Activated T-cell treated with anti-CD3 and anti-CD28 coated beads, Interleukin-2, amount 50 U/mL, for 72 hours (primary cell): ENCODE measurements at places on chromosomes 7 and 10. TPM values are rescaled to one million over a fixed set of nuclear protein-coding genes. Genes with fewer than 3 reads are reported as not detected.

Gene CALCR
- total RNA-seq, result not detected

Gene SYT15B
- total RNA-seq, result not detected

Gene LRRC18
- total RNA-seq, result not detected

Gene GALNT17
- not detected for total RNA-seq

DNA sequence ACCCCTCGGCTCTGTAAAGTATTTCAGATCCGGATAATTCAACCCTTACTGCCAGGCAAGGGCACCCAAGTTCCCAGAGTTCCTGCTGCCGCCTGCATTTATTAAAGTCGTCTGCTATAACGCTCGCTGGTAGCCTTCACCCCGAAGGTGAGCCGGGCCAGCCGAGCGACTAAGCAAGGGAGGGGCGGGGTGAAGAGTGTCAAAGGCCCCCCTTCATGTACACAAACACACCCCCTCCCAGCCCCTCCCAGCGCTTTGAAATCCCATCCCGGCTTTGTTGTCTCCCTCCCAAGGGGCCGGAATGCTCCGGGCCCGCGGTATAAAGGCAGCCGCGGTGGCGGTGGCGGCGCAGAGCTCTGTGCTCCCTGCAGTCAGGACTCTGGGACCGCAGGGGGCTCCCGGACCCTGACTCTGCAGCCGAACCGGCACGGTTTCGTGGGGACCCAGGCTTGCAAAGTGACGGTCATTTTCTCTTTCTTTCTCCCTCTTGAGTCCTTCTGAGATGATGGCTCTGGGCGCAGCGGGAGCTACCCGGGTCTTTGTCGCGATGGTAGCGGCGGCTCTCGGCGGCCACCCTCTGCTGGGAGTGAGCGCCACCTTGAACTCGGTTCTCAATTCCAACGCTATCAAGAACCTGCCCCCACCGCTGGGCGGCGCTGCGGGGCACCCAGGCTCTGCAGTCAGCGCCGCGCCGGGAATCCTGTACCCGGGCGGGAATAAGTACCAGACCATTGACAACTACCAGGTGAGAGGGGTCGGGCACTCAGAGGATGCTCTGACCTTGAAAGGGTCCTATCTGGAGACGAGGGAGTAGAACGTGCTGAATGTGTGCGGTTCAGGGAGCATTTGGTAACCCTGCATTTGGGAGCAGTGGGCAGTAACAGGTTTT lies at the start of gene DKK1:
Gene DKK1 (plus strand): TSS at position 349 of the 889 bp plus-strand sequence. CDS start 154 bp downstream, at position 503.
- H3K27ac ChIP-seq, result no peak within 1 kb of the TSS
- peak within 1 kb of the TSS; percentile 75 for H3K4me3 ChIP-seq
- H3K27me3 ChIP-seq, result peaks cover 52% of the 10 kb centered on the region
- H3K36me3 ChIP-seq, result peaks cover 5% of the 10 kb centered on the region
- peaks cover 17% of the 10 kb centered on the region for H3K4me1 ChIP-seq

DNA sequence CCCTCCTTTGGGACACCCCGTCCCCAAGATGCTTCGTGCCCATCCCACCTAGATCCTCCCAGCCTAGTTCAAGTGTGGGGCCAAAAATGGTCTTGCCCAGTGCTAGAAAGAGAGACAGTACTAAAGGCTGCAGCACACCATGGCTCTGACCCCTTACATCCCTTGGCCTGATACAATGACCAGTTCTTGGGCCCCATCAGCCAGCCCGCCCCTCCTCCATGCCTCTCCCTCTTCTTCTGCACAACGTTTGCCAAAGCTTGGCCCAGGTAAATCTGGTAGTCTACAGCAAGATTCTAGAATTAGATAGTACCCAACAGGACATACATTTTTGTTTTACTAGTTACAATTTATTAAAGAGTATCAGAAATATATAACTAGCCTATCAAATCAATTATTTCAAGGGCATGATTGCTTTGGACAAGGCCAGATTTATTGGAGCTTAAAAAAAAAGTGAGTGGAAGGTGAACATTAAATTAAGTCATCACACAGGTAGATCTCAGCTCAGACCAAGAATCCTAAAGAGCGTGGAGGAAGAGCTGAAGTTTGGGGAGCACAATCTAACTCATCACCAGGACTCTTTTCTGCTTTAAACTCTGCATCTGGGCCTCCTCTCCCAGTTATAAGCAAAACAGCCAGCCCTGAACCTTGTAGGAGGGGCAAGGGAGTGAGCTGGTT lies 69.8 kb downstream of the ZMIZ1 start:
- H3K36me3 ChIP-seq, result no peaks in the 10 kb centered on the region
- no peak overlapping the region for H3K4me3 ChIP-seq
- peaks cover 38% of the 10 kb centered on the region for H3K4me1 ChIP-seq
- no peak for DNase-seq

GRCh38 chr7:78562191-78562590 lies 763.6 kb downstream of the PHTF2 start:
- H3K4me3 ChIP-seq, result no peak overlapping the region
- H3K4me1 ChIP-seq, result no peaks in the 10 kb centered on the region
- no peak overlapping the region for H3K27ac ChIP-seq
- no peaks in the 10 kb centered on the region for H3K36me3 ChIP-seq

GRCh38 chr7:90838799-90839198 lies 242.7 kb downstream of the CDK14 start:
- no peaks in the 10 kb centered on the region for H3K4me1 ChIP-seq
- H3K4me3 ChIP-seq, result no peak overlapping the region
- no peak overlapping the region for H3K27ac ChIP-seq
- no peak for DNase-seq

DNA sequence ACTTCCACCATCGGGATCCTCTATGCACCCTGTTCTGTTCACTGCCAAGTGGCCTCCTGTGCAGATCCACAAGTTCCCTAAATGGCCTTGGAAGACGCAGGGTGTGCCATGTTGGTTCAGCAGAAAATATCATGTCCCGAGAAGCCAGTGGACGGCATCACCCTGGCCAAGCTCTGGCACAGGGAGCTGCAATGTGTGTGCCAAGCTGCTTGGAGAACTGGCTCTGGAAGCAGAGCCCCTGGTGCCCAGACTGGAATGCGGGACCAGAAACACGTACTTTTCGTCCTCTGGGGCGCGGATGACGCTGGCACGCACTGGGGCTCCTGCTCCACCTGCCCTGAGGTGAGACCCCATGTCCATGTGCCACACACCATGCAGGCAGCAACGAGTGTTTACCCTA lies 124.7 kb upstream of the CARD11 start:
- peaks cover 8% of the 10 kb centered on the region for H3K4me1 ChIP-seq
- no peak overlapping the region for H3K4me3 ChIP-seq
- H3K27me3 ChIP-seq, result peaks cover 23% of the 10 kb centered on the region

DNA sequence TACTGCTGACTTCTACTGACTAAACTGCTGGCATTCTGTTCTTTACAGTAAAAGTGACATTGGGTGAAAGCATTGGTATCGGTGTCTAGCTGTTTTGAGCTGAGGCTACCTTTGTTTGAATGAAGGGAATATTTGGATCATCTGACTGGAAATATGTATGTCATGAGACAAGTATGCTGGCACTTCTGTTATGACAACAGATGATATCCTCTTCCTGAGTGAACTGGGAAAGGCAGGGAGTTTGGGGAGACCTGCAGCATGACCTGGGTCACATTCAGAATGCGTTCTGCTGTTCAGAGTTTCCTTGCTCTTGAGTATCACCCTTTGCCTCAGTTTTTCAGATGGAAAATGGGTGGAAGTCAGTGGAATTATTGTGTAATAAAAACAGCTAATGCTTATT lies 81.8 kb downstream of the PLCE1 start:
- no peak for DNase-seq
- H3K4me3 ChIP-seq, result no peak overlapping the region
- no peaks in the 10 kb centered on the region for H3K27me3 ChIP-seq
- no peak overlapping the region for H3K27ac ChIP-seq
- H3K4me1 ChIP-seq, result no peaks in the 10 kb centered on the region
